BE2C (cell line): ENCODE measurements at places on chromosomes 6 and 20.

DNA sequence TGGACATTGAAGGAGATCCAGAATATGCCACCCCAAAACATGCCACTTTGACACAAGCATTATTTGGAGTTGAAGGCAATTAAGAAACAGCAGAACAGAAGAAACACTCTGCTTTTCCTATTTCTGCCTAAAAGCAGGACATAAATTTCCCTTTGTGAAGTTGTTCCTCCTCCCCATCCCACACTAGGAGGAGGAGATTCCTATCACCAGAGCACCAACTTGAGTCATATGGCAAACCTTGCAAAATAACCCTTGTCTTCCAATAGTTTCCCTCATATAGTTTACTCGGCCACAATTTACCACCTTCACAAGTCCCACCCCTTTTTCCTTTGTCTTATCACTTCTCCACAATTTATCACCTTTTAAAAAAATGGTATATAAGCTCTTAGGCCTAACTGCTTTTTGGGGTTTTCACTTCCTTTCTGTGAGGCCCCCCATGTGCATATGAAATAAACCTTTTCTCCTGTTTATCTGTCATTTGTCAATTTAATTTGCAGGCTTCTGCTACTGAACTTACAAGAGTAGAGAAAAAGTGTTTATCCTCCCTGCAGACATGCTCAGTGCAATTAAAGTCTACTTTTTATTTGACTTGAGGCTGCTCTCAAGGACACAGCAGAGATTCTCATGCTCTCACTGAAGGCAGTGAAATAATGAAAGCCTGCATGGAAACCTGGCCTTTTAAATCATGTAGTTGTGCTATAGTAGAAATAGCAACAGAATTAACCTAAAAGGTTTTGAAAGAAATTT is 2.8 kb upstream of the RAB23 start:
- no peak for DNase-seq

DNA sequence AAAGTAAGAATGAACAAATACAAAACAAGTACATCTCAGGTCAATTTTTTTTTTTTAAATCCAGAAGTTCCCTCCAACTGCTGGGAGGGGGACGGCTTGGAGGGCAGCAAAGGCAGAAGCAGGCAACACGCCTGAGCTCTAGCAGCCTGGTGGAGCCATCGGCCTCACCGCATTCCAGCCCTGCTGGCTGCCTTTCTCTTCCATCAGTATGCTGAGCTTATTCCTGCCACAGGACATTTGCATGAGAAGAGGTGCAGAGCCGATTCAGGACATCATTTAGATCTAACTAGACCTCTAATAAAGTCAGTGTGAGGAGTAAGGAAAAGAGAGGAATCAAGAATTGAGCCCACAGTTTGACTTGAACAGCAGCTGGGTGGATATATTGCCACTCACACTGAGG is 318.8 kb downstream of the ZFAND3 start:
- no peak for DNase-seq

- DNase-seq: peak; percentile 67
Measured at GRCh38 chr20:43662943-43663655, 3.8 kb upstream of the MYBL2 start.

- DNase-seq: no peak
Measured at GRCh38 chr6:15027472-15027871, 218.4 kb upstream of the JARID2 start.

GRCh38 chr20:9225879-9226278 is 157.0 kb downstream of the PLCB4 start:
- DNase-seq: no peak

GRCh38 chr6:158536084-158536890 is 23.6 kb upstream of the TMEM181 start:
- peak; percentile 69 for DNase-seq

- no peak for DNase-seq
Measured at GRCh38 chr20:18654448-18654773, 66.6 kb downstream of the DTD1 start.
